ENCODE measurements at places on chromosomes 7 and 10.

- DNase-seq: no peak
Measured at GRCh38 chr7:149642589-149642988, 130.8 kb downstream of the ZNF467 start.

DNA sequence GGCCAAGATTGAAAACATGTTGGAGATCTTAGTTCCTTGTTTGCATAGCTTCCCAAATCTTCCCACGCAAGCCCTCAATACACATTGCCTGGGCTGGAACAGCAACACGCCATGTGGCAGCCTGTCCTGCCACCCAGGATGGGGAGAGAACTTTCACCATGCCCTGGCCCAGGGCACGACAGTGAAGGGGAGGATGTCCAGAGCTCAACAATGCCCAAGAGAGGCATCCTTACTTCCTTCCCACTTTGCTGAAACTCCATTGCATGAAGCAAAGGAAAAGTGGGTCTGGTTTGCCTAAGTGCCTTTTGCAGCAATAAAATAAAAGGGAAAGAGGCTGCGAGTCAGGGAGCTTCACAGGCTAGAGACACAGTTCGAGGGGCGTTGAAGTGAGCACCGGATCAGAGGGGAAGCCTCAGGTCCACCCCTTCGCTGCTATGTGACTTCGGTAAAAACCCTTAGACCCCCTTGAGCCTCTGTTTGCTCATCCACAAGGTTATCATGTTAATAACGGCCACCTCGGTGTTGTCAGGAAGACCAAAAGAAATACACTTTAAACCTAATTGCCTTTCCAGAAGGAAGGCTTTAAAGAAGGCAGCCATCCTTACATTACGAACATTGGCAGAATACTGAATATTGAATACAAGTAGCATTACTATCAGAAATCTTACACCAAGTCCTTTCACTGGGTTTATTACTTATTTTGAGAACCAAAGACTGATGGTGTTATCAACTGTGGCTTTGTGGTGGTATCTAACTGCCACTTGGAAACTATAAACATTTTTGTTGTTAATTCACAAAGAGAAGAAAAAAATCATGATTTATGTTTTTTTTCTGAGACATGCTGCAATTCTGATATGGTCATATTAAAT lies 133.3 kb downstream of the ICA1 start:
- DNase-seq: no peak

- DNase-seq: no peak
Measured at GRCh38 chr10:132346806-132347205, 14.8 kb downstream of the LRRC27 start.

DNA sequence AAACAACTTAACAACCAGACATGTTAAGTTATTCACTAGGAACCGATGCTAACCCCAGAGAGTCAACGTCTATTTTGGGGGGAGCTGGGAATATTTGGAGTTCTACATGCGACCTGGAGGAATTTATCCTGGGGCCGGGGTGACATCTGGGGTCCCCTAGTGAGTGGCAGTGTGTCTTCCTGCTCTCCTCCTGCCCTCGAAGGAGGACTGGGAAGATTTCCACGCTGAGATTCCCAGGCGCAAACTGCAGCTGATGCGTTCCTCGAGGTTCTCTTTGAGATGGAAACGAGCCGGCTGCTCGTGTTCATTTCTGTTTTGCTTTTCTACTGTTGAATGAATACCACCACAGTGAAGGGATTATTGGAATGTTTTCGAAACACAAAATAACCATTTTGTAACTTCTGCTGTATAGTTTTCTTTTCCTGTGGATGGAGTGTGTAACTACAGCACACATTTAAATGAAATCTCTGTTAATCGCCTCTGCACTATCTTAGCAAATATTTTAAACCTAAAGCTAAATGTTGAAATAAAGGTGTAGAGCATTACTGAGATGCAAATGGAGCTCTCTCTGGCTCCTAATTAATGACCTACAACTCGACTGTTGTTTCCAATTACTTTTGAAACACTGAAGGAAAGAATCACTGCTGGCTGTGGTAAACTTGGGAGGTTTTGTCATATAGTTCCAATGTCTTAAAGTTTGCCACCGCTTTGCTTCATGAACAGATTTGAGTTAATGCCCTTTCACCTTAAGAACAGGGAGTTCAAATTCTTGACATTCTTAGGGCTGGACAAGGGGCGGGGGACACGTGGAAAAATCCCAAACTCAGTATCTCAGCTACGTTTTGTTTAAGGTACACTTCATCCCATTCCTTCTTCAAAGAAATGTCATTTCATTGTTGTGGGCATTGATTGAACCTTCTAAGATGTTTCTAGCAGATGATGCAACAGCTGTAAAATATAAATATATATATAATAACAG lies 21.1 kb downstream of the GATA3 start:
- no peak for DNase-seq

GRCh38 chr10:17128261-17128660 lies 1.4 kb downstream of the CUBN start:
- DNase-seq: no peak

GRCh38 chr7:31550432-31550831 lies 36.5 kb downstream of the ITPRID1 start:
- no peak for DNase-seq

- peak; percentile 87 for DNase-seq
Measured at GRCh38 chr10:43396928-43397624, 11.9 kb downstream of the HNRNPF start.

DNA sequence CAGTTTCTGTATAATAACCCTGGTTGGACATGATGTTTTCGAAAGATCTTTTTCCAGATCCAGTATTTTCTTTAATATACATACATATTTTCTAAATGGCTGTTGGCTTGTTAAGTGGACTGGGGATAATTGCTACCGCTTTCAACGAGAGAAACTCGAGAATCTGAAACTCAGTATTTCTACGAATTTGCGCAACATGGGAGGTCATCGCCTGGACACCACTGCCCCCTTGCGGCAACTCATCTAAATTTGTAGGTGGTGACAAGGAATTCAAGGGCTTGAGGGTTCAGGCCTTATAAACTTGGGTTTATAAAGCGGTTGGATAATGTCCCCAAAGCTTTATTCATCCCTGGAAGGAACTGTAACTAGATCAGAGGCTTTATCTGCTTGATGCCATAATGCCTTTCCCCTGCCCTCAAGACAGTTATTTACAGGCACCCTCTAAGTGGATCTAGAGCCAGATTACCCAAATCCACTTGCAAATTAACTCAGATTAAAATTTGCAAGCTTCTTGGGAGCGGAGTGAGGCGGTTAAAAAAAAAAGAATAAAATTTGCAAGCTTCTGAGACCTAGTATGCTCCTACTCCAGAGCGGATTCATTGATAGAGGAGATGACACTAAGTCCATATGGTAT lies 21.3 kb upstream of the KCNK18 start:
- DNase-seq: peak; percentile 81

DNA sequence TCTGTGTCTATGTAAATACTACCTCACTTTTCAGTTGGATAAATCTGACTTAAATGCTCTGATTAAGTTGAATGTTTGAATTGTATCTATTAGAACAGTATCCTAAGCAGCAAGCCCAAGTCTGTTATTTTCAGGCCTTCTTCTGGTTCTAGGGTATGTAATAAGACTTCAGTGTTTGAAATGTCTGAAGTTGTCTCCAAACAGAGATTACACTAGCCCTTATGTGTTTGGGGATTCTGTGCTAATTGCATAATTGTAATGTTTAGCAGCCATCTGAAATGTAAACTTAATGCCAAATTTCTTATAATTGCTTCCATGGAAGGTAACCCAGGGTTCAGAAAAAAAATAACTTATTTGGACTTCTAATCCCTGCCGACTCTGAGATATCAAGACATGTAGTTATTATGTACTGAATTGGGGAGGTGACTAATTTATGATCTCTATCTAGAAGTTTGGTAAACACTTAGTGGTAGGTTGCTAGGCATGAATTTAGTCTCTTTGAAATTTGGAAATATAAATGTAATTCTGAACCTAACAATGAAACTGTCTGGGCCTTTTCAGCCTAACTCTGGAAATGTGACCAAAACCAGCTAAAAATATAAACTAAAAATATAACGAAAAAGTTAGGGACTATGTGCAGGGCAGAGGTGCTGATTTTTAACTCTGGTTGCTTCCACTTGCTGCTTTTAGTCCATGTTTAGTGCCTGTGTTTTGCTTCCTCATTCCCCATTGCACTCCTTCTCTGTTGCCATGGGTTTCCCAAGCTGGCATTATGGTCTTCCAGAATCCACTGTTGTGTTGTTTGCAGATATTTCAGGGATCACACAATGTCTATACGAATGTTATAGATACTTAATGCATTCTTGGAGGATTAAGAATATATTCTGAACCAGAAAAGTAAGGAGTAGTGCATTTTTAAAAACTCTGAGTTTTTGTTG lies 54.8 kb downstream of the MCU start:
- no peak for DNase-seq

GRCh38 chr7:155236386-155236785 lies 61.3 kb upstream of the INSIG1 start:
- DNase-seq: no peak

DNA sequence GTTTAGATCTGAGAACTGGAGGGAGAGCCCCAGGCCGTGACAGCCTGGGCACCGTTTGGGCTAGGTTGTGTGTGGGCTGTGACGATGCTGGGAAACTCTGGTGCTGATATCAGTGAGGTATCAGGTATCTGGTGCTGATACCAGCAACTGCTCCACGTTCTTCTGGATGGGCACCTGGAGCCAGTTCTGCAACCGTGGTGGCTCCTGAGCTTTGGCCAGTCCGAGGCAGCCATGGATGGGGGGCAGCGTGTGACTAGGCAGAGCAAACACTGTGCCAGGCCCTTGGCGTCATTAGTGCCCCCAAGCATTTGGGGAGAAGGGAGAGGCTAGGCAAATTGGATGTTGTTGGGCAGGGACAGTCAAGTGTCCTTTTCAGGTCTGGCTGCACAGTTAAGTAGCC lies 57.9 kb downstream of the ZNF467 start:
- DNase-seq: no peak

GRCh38 chr7:537911-538634 lies 18.4 kb upstream of the PDGFA start:
- DNase-seq: peak; percentile 84

- DNase-seq: no peak
Measured at GRCh38 chr7:93202594-93203250, 23.5 kb downstream of the HEPACAM2 start.

DNA sequence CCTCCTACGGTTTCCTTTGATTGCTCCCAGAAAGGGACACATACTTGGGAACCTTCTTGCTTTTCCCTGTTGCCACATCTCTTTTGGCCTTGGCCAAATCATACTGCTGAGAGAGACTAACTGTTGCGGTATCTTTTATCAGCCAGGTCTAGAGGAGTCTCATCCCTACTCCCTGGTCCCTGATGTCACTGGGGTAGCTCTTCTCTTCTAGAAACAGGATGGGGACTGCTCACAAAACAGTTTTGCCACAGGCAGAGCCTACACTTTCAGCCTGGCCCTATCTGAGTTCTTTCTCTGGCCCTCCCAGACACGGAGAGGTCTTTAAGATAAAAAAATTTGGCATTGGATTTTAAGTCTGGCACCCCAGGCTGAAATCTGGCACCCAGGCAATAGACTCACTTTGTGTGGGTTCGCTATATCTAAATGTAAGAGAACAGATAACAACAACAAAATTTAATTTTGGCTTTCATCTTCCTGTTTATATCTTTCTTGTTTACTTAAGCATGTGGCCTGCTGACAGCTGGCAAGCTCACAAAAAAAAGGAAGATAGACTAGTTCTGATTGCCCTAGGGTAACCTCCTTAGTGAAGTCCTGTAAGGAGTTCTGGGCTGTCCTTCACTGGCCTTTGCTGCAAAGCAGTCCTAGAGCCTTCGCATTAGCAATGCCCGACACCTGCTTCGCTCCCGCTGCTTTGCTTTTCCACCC lies 228.3 kb upstream of the NPVF start:
- DNase-seq: no peak

- DNase-seq: no peak
Measured at GRCh38 chr7:76301000-76301399, 1.5 kb upstream of the HSPB1 start.

GRCh38 chr7:55252386-55252785 lies 112.8 kb upstream of the LANCL2 start:
- DNase-seq: no peak

- no peak for DNase-seq
Measured at GRCh38 chr10:106960812-106961211, 203.7 kb downstream of the SORCS1 start.

DNA sequence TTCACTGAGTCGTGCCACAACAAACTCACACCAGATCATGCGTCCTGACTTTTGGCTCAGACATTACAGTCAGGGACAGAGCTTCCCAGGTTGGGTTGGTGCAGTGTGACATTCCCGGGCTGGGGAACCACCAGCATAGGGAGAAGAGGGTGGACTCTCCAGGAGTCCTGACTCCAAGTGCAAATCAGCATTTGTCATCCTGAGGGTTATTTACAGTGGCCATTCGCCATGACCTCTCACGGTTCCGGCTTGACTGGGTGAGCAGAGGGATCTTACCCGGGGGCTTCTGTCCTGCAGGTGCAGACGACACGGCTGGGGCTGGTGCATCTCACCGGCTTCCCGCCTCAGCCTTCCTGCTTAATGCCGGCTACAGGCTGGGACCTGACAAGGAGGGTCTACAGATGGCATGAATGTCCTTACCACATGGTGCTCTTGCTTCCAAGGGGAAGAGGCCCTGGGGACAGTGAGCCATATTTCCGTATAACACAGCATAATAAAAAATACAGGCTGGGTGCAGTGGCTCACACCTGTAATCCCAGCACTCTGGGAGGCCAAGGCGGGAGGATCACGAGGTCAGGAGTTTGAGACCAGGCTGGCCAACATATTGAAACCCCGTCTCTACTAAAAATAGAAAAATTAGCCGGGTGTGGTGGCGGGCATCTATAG lies 12.5 kb upstream of the INTS1 start:
- DNase-seq: no peak

DNA sequence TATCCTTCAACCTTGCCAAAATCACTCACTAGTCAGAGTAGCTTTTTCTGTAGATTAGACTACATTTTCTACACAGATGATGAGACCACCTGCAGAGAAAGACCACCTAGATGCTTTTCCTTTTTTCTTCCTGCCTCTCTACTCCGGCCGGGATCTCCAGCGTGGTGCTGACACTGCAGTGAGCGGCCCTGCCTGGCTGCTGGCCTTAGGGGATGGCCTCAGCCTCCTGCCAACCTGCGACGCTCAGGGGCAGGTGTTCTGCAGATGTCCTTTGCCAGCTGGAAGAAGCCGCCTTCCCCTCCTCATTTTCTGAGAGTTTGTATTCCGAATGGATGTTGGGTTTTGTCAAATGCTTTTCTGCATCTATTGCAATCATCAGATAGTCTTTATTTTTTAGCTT lies 43.5 kb upstream of the NKX6-2 start:
- no peak for DNase-seq

- DNase-seq: no peak
Measured at GRCh38 chr10:125605167-125605566, 77.8 kb downstream of the TEX36 start.

- peak; percentile 15 for DNase-seq
Measured at GRCh38 chr7:19317461-19317860, 172.2 kb upstream of the FERD3L start.
